ENCODE measurements at places on chromosomes 2 and 18. TPM values are rescaled to one million over a fixed set of nuclear protein-coding genes. Genes with fewer than 3 reads are reported as not detected.

Gene BCL2
- 11.6 TPM for total RNA-seq

Gene CDH7
- not detected for total RNA-seq

Gene RASGRP3
- 10.9 TPM for total RNA-seq

Gene OTOF
- 0.32 TPM for total RNA-seq

Gene RGPD8
- total RNA-seq, result 24.3 TPM

Gene DLX2
- not detected for total RNA-seq

Gene NFU1
- total RNA-seq, result 35.3 TPM

GRCh38 chr2:173286153-173286809 is 68.4 kb upstream of the CDCA7 start:
- DNase-seq, result no peak

DNA sequence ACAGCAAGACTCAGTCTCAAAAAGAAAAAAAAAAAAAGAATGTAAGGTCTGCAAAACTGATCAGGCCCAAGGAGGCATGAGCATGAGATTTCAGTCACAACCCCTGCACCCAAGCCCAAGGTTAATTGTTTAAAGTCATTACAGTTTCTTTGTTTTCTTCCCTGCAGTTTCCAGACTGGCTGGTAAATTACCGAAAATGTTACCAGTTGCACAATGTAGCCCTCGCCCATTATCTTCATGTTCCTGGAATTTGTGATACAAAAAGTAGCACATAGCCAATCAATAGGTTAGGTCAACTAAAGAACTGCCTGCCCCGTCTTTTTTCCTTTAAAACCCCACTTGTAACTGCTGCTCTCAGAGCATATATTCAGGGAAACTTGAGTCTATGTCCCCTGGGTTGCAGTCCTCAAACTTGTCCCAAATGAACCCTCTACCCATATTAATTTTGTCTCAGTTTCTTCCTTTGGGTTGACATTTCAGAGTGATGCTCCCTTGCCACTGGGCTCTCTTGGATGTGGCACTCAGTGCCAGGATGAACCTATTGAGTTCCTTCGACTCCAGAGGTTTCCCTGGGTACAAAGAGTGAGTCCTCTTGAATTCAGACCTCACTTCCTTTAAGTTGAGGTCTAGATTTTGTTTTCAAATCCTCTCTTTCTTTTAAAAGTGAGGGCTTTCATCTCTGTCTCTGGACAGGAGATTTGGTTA is 216.2 kb upstream of the HS6ST1 start:
- no peak for DNase-seq

- DNase-seq, result no peak
Measured at GRCh38 chr18:48517048-48517447, 21.8 kb upstream of the CTIF start.

DNA sequence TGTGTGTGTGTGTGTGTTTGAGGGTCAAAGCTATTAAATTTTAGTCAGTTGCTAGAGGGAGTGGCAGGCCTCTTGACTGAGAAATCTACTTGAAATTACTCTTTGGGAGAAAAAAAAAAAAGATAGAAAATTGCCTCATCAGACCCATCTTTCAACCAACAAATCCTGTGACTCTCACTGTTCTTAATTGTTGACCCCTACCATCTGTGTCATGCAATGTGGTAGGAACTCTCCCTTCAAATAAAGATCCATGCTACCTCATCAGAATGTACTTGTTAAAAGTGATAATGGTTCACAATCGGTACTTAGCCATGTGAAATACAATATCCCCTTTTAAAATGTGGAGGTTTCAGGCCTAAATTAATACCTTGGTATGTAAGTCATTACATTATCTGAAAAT is 670.8 kb upstream of the FANCL start:
- no peak for DNase-seq

- no peak for DNase-seq
Measured at GRCh38 chr18:54845787-54846186, 17.5 kb downstream of the RAB27B start.

GRCh38 chr2:149738767-149739166 is 151.2 kb upstream of the MMADHC start:
- no peak for DNase-seq

DNA sequence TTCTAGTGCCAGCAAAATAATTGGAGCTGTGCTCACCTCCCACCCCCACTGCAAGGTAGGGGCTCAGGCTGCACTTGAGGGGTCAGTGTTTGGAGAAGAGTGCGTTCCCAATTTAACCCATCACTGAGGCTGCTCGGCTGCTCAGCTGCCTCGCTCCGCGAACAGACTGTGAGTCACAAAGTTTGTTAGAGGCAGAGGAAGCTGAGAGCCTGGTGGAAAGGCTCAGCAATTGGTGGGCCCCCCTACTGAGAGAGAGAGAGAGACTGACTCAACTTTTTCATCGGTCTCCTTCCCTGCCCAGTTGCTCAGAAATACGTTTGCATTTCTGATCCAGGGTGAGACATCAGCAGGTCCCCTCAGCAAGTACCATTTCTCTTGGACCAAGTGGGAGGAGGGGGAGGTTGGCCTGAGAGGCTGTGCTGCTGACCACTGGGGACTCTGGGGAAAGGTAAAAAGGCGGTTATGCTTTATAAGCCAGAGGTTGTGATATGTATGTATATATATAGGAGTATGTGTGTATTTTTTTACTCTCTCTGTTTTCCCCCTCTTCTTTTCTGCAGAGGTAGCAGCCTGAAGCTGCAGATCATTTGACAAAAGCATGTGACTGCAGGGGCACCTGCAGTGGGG is 1.5 kb downstream of the EFR3B start:
- no peak for DNase-seq

DNA sequence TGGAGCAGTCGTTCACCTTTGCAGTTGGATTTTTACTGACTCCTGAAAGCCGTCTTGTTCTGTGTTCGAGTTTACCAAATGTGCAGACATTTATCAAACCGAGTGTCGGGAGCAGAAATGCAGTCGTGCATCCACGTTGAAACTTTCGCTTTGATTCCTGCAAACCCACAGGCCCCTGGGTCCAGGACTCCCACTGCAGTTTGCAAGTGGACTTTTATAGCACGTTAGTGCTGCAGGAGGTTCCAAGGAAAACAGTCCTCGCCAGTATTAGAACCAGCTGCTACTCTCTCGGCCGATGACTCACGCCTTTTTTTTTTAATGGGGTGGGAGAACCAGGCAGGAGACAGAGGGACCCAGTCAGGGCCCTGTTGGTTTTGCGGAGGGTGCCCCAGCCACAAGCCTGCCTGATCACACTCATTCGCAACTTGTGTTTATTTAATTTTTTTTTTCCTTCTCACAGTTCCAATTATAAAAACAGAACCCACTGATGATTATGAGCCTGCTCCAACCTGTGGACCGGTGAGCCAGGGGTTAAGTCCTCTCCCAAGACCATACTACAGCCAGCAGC is 90.1 kb downstream of the NFATC1 start:
- peak; percentile 71 for DNase-seq

- DNase-seq, result peak; percentile 67
Measured at GRCh38 chr2:241802421-241803318, 6.3 kb upstream of the NEU4 start.

DNA sequence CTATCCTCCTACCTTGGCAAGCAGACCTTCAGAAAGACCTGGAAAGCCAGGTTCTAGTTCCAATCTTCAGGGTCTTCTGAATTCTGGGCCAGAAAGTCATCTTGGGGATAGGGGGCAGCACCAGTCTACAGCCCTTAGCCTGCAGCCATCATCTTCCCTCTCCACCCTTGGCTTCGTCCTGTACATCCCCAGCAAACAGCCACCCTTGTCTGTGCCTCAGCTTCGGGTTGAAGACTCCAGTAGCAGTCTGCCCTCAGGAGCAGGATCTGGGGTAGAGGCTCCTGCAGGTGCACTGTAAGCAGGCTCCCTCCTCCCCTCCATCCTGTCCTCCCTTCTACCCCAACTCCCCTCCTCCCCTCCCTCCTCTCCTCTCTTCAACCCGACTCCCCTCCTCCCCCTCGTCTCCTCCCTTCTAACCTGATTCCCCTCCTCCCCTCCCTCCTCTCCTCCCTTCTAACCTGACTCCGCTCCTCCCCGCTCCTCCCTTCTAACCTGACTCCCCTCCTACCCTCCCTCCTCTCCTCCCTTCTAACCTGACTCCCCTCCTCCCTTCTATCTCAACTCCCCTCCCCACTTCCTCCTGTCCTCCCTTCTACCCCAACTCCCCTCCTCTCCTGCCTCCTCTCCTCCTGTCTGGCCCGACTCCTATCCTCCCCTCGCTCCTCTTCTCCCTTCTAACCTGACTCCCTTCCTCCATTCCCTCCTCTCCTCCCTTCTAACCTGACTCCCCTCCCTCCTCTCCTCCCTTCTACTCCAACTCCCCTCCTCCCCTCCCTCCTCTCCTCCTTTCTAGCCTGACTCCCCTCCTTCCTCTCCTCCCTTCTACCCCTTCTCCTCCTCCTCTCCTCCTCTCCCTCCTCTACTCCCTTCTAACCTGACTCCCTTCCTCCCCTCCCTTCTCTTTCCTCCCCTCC is 90.1 kb upstream of the SMAD2 start:
- no peak for DNase-seq

DNA sequence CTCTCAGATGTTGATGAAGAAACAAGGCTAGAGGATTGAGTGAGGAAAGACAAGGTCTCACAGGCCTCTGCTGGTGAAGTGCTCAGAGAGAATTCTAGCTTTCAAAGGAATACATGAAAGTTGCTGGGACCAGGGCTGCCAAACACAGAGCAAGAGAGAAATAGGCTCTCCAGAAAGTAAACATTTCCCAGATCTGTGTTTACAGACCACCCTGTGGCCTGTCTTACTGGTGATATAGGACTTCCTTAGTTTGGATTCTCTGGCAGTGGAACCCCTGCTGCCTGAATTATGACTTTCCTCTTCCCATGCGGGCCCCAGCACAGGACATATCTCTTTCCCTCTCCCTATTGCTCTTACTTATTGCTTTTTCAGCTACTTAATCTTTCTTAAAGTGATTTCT is 64.5 kb downstream of the TACR1 start:
- no peak for DNase-seq

DNA sequence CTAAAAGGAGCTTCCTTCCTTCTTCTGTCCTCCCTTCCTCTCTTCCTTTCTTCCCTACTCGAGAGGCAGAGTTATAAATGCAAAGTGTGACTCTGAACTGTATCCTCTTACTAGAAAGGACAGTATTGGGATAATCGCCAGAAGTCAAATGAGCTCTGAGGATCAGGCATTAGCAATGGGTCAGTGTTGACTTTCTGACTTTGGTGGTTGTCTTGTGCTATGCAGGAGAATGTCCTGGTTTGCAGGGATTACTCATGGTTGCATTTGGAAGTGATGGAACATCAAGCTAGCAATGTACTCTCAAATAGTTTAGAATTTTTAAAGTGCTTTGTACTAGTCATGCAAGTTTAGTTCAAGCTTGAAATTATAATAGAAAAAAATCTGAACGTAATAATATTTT is 115.6 kb downstream of the TXNL1 start:
- DNase-seq, result no peak

GRCh38 chr2:167212014-167212648 is 323.9 kb downstream of the XIRP2 start:
- DNase-seq, result no peak

DNA sequence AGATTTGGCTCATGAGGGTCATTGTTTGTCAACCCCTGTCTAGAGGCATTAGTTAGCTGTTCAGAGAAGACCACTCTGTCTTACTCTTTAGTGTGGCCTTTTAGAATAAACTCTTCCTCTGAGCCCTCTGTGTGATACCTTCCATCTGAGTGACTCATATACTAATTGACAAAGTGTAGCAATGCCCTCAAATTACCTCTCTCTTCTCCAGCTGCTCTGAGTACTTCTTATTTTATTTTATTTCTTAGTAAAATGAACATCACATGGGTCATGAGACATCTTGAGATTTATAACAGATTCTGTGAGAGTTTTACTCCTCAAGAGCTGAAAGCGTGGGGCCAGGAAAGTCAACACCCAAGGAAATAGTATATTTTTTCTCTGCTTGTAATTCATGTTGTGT is 67.4 kb downstream of the KCTD18 start:
- DNase-seq, result no peak

DNA sequence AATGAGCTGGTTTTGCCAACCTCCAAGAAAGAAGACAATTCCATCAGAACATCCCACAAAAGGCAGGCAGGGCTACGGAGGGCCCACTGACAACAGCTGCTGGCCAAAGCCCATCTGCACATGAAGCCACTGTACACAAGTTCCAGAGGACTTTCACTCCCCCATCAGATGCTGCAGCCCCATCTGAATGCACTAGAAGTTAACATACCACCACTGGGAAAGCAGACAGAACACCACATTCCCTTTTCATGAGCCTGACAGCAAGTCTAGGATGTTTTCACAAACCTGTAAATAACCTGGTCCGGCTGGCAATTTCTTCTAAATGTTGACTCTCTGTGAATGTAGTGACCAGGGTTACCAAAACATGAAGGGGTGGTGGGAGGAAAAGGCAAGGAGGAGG is 41.5 kb downstream of the CCBE1 start:
- no peak for DNase-seq

DNA sequence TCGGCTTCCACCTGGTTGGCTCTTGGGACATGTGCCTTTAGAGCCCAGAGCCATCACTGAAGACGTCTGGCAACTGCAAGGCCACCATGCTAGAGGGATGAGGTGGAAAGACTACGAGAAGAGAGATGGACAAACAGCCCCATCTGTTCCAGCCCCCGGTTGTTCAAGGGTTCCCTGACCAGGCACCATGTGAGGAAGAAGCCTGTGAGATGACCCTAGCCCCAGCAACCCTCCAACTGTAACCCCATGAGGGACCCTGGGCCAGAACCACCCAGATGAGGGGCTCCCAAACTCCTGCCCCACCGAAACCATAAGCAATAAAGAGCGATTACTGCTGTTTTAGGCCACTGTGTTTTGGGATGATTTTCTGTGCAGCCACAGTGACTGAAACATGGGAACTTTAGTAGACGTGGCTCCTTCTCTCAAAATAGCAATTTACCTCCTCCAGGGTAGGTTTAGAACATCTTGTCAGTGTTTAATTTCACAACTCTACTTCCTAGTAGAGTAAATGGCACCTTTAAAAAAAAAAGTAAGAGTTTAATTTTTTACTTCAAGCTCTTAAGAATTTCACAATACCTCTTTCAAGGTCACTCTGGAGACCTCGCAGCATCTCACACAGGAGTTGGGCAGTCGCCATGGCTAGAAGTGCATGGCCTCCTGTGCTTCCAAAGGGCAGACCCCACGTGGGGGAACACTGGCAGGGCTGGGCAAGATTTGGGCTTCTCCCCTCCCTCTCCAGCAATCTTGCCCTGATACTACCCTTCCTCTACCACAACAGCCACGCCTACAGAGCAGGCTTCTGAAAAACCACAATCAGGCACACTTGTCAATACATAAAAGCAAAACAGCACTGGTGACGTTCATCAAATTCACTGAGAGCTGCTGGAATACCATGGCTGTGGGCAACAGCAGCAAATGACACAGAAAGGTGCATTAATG is 48.8 kb downstream of the TMEM163 start:
- DNase-seq, result no peak
